Amygdala (tissue), 56 donors: ENCODE measurements at places on chromosomes 4 and X.
A peak's percentile ranks its signal among the peaks of the same experiment; 100 is the strongest.

GRCh38 chr4:54696649-54697048 is 38.9 kb downstream of the KIT start:
- DNase-seq, result no peak

DNA sequence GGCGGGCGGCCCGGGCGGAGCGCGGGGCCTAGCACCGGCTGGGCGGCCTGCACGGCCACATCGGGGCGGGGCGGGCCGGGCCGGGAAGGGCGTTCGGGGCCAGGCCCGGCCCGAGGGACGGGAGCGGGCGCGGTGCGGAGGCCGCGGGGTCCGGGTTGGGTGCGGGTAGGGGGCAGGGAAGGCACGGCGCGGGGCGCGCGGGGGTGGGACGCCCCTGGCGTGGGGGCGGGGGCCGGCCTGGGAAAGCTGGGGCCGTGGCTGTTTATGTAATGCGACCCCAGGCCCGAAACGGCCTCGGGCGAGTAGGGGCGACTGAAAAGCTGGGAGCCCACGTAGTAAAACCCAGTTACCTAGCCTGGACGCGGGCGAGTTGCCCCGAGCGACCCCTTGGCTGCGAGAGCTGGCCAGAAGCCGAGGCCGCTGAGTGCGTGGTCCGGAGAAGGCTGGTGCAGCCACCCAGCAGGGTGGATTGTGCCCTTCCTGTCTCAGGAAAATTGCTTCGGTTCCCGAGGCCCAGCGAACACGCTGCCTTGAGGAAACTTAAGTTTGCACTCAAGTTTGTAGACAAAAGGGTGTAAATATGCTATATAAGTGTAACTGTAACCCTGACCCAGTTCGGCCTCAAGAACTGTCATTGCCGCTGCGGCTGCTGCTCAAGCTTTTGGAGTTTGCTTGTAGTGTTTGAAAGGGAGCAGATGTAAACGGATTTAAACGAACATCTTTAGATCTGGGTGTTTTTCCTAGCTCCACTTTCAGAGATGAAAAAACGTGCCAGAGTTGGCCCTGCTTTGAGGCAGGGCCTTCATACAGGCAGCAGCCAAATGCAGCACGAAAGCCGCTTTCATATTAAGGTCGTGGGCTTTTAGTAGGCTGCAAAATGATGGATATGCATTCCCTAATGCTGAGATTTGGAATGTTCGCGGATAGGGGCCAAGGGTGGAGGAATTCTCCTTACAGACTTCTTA is 674 bp downstream of the SEC24B start:
- peak; percentile 3 for DNase-seq

- DNase-seq, result no peak
Observed at GRCh38 chr4:1414831-1415680, 8.8 kb upstream of the NKX1-1 start.

- no peak for DNase-seq
Observed at GRCh38 chrX:104432321-104432720, 133.7 kb upstream of the IL1RAPL2 start.

GRCh38 chr4:173859091-173859713 is 329.2 kb upstream of the HAND2 start:
- DNase-seq, result no peak

GRCh38 chrX:39070009-39070408 is 268.8 kb downstream of the MID1IP1 start:
- no peak for DNase-seq

DNA sequence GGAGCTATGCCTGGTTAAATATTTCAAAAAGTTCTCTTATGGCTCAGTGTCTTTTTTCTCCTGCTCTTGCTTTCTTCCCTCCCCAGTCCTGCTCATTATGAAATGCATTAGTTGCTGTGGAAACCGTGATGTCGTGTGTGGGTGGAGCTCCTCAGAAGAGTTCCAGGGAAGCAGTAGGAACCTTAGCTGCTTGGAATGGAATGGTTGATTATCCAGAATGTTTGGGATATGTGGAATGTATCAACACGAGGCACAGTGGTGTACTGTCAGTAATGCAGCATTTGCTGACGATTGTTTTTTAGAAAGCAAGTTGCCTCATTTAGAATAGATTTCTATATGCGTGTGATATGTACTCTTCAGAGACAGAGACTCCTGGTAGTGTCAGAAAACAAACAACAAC is 333.2 kb downstream of the ARHGAP10 start:
- DNase-seq, result no peak

DNA sequence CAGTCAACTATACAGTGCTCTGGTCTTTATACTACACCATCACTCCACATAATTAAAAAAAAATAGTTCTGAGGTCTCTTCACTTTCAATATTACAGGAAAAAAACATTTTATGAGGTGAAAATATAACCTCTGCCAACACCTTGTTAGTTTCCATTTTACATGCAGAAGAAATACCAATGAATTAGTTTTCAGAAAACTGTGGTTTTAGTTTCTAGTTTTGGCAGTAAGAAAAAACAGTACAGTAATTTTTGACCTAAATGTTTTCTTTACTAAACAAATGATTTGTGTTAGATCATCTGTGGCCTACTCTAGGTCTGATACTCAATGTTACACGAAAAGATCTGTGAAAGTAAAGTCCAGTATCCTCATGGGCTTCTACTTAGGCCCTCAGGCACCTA is 10.0 kb downstream of the SULT1E1 start:
- no peak for DNase-seq

- no peak for DNase-seq
Observed at GRCh38 chr4:73869130-73870055, at the start of gene CXCL1. CXCL1 (plus strand) TSS chr4:73869393; CDS start chr4:73869471, 78 bp downstream.

- no peak for DNase-seq
Observed at GRCh38 chr4:102501447-102501696, 213 bp downstream of the NFKB1 start.

- no peak for DNase-seq
Observed at GRCh38 chr4:5710065-5710960, 688 bp upstream of the EVC start.

DNA sequence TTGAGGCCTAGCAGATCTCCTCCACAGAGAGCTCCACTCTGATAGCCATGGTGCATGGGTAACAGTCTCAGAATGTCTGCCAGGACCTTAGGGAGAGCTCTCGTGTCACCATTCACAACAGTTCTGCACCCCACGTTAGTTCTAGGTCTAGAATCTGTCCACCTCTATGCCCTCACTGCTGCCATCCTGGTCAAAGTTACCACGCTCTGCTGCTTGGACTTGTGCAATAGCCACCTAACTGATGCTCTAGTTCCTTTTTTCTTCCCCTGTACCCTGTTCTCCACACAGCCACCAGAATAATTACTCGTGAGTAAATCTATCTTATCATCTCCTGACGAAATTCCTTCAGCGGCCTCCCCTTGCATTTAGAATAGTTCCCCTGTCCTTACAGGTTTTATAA is 268.8 kb upstream of the GATB start:
- no peak for DNase-seq

DNA sequence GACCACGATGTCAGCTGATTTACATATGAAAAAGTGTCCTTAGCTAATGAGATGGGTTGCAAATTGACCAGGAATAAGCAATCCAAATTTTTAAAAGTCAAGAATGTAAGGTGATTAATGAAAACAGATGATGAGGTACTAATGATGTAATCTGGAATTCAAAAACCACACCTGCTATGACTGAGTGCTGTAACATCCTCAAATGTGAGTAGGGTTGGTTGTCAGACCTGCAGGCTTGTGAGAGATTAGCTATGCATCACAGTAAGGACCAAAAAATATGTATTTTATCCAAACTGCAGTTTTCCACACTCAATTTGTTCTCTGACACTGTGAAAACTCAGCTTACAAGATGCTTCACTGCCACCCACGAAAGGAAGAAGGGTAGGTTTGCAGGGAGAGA is 242.5 kb downstream of the OPHN1 start:
- no peak for DNase-seq

GRCh38 chrX:133921764-133922389 is 63.5 kb downstream of the GPC3 start:
- no peak for DNase-seq

DNA sequence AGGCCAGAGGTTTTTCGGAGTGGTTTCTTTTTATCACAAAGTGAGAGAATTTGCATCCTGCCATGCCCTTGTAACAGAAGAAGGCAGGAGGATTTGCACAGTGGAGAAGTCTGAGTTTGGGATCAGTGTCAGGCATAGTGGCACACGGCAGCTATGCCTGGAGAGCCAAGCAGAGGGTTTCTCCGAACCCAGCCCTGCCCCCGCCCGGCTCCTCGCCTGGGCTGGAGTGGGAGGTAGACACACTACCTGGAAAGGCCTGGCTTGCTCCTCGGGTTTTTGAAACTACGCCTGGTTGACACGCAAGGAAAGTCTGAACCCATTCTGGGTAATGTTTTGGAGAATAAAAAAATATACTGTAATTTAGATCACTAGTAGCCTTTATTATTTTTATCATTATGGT is 1653.6 kb upstream of the TENM3 start:
- DNase-seq, result no peak

DNA sequence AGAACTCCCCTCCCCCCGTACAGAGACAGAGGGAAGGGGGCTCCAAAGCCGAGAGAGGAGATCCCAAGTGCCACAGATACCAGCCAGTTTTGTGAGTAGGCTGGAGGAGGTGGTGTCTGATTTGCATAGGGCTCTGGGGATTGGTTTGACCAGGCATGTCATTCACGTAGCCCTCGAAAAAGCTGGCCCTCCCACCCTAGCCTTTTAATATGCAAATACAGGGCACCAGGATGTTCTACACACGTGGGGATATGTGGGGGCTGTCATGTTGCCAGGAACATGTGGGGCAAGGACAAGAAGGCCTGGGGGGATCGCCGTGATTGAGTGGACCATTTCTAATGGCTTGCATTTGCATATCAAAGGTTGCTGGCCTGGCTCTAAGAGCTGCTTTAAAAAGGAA is 272.9 kb downstream of the PPP1R2C start:
- DNase-seq, result no peak
